ACHN (cell line): ENCODE measurements at places on chromosomes 13 and 19.

DNA sequence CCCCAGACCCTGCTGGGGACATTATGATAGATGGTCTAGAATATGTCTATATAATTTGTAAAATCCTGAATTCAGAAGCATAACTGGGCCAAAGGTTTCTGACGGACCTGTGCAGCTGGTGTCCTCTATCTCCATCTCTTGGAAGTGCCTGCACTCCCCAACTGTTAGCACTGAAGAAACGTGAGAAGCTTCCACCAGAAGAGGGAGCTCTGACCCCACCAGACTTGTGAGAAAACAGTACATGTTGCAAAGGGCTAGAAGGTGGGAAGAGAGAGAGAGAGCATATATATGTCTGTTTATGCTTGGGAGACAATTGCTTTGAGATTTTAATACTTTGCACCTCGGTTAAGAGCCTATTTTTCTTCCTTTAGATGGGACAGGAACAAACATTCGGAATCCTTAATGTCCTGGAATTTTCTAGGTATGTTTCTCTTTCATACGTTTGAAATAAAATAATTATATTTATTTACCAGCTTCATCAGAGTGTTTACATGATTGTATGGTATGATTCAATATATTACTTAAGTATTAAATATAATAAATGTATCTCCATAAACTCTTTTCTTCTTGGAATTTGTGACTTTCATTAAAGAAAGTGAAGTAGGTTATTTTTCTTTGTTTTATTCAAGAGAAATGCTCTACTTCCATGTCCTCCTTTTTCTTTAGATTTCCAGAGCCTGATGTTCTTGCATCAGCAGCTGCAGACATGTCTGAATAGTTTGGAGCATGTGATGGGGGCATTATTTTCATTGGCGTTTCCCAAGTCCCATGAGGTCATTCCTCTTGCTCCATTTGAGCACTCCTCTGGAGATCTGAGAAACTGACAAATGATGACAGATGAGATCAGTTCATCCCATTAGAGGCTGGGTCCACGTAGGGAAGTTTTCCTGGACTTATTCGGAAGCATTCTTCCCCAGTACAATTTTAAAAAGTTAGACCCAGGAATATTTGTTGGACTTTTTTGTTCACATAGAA lies 202.9 kb downstream of the ATP8A2 start:
- DNase-seq: peak; percentile 85

DNA sequence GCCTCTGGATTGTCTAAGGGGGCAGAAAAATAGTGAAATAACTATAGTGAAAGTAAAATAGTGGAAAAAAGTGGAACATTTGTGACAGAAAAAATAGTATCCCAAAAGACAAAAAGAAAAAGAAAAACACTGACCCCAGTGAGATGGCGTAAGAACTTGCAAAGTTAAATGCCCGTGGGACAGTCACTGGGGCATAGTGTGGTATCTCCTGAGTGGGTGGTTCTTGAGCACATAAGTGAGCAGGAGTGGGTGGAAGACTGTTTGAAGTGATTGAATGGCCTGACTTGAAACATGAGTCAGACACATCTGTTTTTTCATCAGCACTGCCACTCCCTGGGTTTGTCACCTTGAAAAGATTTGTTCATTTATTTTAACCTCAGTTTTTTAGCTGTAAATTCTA lies 2.5 kb downstream of the ZNF430 start:
- no peak for DNase-seq

DNA sequence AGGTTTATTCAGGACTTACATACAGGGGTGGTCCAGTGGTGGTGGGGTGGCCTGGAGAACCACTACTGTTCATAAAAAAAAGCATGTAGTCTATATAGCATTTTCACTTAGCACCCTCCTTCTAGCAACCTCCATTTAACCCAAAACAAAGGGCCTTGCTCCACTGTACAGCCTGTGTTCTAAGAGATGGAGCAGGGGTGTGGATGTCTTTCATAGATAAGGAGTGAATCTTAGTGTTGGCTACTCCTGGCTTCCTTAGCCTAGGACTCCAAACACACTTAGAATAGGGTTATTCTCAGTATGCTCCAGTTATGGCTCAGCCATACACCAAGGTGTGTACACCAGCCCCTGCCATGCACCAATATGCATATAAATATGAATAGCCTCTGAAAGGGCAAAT lies 95.2 kb downstream of the ELF1 start:
- no peak for DNase-seq

DNA sequence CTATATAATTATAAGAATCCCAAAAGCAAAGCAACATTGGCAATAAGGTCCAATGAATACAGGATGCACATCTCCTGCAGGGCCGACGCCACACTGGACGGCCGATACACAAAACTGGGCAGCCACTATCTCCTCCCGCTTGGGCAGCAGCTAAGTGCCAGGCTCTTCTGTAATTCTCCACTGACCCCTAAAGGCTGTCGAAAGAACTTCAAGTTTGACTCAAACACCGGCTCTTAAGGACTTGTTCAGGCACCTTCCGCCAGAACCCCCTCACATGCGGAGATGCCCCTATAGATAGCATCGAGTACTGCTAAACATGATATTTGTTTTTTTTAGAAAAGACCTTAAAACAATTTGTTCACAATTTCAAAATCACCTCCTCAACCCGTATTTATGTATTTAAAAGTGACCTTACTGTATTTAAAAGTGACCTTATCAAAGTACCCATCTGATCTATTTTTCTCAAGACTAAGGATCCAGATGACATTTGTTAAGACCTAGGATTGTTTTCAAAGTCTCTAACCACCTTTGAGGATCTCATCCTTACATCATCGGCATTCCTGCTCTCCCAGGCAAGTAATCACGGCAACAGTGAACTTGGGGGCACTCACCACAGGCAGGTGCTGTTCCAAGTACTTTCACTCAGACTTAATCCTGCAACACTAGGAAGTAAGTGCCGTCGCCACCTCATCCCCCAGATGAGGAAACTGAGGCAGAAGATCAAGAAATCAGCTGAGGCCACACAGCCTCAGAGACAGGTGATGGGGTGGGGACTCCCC lies 77.8 kb downstream of the TUBGCP3 start:
- DNase-seq: peak; percentile 84

- DNase-seq: no peak
These were observed 36.3 kb upstream of the DPRX start for GRCh38 chr19:53595510-53595867.

- no peak for DNase-seq
These were observed 240.4 kb downstream of the B3GLCT start for GRCh38 chr13:31440132-31440531.

DNA sequence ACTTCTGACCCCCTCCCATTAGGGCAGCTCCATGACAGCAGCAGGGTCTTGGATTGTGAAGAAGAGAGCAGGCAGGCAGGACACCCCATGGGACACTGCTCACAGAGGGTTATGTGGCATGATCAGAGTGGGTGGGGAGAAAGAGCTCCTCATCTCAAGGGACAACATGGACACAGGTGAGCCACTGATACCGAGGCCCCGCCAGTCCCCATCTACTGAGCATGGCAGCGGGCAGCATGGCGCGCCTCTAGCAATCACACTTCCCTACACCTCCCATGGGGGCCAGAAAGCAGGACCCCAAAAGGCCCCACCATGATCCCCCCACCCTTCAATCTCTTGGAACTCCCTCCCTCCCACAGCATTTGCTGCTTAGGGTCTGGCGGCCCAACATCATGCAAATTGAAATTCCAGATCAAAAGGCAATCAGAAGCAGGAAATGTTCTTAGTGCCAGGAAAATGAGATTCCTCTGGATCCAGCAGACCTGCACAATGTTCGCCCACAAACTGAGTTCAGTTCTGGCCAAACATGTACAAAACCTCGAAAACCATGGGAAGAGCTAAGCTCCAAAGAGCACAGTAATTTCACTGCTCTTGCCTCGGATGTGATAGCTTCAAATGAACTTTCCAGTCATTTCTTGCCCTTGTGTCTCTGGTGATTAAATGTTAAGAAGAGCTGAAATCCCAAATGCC lies 14.8 kb downstream of the DOCK9 start:
- DNase-seq: no peak

DNA sequence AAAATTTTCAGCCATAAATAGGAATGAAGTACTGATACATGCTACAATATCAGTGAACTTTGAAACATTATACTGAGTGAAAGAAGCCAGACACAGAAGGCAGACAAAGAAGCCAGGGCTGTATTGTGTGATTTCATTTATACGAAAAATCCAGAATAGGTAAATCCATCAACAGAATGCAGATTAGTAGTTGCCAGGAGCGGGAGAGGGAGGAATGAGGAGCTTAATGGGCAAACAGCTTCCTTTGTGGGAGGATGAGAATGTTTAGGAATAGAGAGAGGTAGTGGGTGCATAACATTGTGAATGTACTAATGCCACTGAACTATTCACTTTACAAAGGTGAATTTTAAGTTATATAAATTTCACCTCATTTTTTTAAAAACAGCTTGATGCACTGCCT lies 103.3 kb upstream of the SERTM1 start:
- DNase-seq: no peak
